ENCODE measurements at places on chromosomes 7 and 10. TPM values are rescaled to one million over a fixed set of nuclear protein-coding genes. Genes with fewer than 3 reads are reported as not detected.

DNA sequence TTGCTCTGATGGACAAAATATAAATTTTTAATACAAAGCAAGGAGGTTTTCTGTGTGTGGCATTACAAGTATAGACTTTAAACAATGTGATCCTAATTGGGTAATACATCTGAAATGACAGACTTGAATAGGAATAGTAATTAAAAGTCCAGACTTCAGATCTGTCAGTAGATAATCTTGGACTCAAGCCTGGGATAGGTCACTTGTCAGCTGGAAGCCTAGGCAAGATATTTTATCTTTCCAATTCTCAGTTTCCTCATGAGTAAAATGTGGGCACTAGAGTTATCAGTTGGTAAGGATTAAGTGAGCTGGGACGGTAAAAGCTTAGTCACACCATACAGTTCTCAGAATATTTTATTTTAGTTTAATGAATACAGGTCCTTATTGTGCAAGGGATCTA lies 10.4 kb upstream of the ZMYND11 start:
- no peak for DNase-seq

- no peak for DNase-seq
Observed at GRCh38 chr10:86170255-86171108, 196.1 kb downstream of the GRID1 start.

DNA sequence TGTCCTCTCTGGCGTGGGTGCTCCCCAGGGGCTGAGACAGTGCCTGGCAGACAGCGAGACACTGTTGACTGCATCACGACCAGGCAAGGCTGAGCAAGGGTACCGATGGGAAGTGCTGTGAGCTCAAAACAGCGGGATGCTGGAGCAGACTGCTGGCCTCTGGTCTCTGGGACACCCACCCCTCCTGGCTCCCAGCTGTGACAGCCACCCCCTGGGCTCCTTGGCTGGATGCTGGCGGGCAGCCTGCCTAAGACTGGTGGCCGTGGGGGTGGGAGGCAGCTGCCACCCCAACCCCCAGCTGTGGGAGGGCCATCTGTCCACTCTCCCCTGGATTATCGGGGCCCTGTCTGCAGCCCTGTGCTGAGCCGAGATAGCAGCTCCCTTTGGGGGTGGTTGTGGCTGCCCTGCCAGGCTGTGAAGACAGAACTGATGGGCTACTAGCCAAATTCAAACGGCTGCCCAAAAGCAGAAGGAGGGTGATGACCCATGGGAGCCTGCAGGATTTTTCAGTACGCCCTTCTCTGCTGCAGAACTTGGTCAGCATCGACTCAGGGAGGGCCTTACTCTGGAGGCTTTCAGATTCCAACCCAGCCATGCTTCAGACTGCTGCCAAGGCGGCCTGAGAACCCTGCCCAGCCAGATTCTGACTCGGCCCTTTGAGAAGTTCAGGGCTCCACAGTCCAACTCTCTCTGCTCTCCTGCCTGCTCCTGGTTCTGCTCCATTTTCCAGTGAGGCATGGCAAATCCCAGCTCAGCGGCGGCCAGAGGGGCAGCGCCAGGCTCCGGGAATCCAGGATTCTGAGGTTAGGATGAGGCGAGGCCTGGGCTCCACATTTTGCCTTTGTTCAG lies 125.3 kb downstream of the NEURL1 start:
- peak; percentile 77 for DNase-seq

GRCh38 chr7:5677538-5678294 lies 103.7 kb downstream of the RNF216 start:
- DNase-seq, result peak; percentile 72

DNA sequence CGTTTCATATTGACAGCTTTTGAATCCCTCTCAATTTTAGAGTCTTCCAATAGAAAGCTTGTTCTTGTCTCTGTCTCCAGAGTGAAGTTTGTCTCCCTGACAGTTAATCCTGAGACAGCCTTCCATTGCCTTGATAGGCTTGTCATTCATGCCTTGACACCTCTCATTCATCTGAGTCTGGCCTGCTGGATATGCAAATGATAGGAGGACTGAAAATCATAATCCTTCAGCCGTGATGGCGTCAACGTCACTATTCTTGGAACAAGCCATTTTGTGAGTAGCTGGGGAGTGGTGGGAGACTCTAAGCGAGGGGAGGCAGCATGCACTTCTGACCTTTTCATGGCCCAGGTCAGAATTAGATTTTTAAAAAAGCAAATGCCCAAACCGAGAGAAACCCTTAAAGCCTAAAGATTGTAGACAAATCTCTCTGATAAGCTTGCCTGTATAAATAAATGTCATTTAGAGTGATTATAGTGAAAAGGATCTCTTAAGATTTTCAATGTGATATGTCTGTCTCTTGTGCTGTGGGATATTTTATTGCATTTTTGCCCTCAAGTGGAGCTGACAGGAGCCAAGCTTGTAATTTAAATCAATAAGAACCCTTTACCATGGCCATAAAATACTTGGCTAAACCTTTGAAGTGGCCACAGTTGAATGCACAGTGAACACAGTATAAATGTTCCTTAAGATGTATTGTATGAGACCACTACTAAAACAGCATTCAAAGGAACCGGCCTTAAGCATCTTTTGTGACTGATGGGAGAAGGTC lies 148.8 kb downstream of the SNX10 start:
- DNase-seq, result no peak

GRCh38 chr10:112208997-112209396 lies 25.4 kb upstream of the GPAM start:
- DNase-seq, result no peak

- no peak for DNase-seq
Observed at GRCh38 chr7:15925608-15926007, 239.1 kb upstream of the MEOX2 start.

DNA sequence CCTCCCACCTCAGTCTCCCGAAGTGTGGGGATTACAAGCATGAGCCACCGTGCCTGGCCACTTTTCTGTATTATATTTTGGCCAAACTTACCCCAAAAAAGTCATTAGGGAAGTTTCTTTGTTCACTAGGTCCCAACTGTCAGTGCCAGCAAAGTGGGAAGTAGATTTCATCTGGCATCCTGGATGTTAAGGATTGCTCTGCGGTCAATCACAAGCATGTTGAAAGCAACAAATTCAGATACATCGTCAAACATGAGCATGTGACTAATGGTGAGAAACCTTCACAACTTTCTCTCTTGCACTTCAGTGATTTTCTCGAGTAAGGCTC lies 14.3 kb upstream of the LRRC17 start:
- no peak for DNase-seq

DNA sequence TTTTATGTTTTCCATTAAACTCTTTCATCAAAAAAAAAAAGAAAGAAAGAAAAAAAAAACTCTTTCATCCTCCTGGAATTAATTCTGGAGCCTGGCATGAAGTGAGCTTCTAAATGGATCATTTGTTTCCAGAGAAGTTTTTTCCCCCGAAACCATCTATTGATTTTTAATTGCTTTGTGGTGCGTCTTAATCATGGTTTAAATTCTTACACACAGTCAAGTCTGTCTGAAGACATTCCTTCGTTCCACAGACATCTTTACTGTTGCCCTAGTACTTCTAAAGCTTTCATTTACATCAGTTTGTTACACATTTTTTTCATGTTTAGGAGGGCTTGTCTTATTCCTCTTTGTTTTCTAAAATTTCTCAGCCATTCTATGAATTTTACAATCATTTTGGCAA lies 493.4 kb upstream of the FOXK1 start:
- DNase-seq, result no peak

DNA sequence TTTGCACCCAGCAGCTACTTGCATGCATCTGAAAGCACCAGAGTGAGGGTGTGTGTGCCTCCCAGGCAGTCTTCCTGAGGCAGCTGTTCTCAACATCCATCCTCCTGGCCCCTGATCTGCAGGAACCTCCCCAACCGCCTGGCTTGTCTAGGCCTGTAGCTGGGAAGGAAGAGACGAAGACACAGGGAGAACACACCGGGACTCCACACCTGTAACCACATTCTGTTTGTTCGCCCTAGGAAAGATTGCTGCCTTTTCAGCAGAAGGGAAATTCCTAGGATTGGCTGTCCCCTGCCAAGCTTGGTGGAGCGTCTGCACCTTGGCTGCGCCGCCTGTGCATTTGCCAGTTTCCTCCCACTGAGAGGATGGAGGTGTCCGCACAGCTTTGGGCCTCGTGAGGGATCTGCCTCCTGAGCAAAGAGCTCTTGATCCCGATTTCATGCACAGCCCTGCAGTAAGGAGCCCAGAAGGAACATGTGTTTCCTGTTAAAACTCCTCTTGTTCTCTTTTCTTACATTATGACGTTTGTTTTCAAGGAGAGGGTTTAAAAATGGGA lies 154.6 kb downstream of the TPST1 start:
- no peak for DNase-seq

GRCh38 chr7:114070246-114070645 lies 151.4 kb upstream of the PPP1R3A start:
- DNase-seq, result no peak

DNA sequence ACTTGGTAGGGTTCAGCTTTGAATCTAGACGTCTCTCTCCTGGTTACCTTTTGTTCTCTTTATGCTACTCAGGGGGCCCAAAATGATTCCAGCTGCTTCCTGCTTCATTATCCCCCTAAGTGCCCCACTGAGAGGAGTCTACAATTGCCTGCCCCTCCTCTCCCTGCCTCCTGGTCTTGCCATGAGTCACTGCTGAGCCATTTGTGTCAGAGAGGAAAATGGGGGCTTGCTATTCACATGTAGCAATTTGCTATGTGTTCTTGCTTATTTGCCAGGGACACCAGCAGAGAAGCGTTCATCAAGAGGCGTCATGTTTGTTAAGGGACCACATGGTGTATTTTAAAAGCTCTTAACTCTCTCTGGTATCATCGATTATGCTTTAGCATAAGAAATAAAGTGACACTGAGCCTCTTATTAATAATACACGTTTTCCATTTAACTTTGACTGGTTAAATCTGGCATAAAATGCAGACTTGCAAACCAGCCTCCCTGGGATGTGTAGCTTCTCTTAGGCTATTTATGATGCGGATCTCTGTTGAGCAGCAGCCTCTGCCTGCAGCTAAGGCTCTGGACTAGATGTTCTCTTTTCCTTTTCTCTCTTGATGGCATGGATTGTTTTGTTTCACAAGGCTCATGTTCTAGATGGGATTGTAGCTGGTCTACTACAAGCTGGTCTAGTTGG lies 239.3 kb downstream of the AUTS2 start:
- DNase-seq, result no peak

DNA sequence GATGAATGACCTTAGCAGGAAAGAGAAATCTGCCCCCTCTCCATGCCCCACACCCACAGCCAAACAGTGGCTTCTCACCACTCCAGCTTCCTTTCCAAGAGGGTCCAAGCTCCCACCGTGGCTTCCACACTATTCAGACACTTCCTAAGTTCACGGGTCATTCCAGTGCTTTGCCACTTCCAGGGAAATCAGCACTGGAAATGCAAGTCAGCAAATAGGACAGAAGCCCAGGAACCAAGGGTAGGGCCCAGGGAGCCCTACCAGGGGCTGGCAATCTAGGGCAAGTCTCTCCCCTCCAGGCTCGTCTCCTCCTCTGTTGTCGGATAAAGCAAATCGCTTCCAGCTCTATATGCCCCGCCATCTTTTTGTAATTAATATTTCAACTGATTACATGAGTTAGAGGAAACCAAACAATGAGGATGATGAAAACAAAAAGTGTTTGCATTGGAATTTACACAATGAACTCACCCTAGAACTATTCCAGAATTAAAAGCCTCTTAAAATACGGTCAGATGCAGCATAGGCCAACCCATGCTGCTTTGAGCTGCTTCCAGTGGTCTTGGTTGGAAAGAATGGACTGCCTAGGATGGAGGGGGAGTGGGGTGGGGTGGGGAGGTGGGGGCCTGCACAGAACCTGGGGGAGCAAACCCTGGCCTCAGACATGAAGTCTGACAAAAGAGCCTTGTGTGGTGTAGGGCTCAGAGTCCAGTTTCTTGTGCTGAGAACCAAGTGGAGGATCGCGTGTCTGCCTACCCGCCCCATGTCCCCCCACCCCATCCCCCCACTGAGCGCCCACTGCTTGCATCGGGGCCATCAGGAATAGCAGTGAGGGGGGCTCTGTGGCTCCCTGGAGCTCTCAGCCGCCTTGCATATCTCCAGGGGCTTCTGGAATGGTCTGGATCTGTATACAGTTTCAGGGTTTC lies 74.6 kb upstream of the CPXM2 start:
- no peak for DNase-seq

DNA sequence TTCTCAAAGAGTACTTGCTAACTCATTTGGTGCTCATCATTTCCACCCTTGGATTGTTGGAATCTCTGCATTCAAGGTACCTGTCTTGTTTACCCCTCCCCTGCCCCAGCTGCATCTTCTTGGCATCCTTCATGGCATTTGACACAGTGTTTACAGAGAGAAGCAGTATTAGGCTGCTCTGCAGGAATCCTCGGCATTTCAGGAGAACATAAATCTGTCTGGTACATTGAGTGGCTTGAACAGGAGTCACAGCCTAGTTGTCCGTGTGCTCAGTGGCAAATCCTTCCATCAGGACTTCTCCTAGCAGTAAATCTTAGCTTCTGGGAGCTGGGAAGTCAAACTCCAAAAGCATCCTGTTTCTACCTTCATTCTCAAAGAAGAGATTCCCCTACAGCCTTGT lies 136.8 kb upstream of the YAE1 start:
- no peak for DNase-seq

DNA sequence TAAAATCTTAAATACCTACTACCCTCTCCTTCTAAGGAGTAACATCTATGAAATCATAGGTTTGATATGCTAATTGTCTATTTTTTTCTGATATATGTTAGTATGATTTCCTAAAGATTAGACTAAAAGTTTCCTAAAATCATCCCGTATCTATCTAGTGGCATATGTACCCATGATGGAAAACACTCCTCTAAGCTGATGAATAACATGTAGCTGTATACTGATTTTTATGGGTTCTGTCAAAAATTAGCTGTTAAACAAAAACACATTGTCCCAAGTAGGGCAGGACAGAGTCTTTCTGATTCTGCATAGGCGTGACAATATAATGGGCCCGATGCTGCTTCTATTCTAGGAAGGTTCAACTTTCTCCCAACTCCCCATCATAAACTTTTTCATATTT lies 79.9 kb downstream of the ADAM22 start:
- no peak for DNase-seq

DNA sequence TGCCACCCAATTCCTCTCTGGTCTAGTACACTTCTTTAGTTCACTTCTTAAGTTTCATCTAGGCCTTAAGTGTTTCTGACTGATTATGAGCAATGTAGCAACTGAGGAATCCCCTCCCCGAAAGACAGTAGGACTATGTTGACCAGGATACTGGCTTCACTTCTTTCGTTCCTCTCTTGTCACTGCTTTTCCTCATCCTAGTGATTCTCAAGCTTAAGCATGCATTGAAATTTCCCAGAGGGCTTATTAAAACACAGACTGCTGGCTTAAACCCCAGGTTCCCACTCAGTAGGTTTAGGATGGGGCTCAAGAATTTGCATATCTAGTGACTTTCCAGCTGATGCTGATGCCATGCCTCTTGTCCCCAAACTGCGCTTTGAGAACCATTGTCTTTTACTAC lies 164.6 kb upstream of the WNT16 start:
- no peak for DNase-seq

The FAM25C gene
- not detected for total RNA-seq

The FZD8 gene
- 8.9 TPM for total RNA-seq

The PDE6C gene
- total RNA-seq, result not detected

The PNLIPRP3 gene
- not detected for total RNA-seq

The LRRC4 gene
- 3.9 TPM for total RNA-seq

The ITIH2 gene
- not detected for total RNA-seq

The SFXN4 gene
- 36.8 TPM for total RNA-seq

All from left cardiac atrium (tissue), 4 donors.